ENCODE measurements at places on chromosomes 3 and 15. TPM values are rescaled to one million over a fixed set of nuclear protein-coding genes. Genes with fewer than 3 reads are reported as not detected.
A peak's percentile ranks its signal among the peaks of the same experiment; 100 is the strongest.

GRCh38 chr15:27086805-27087204 lies 115.8 kb downstream of the GABRG3 start:
- no peaks in the 10 kb centered on the region for H3K27me3 ChIP-seq
- H3K4me1 ChIP-seq, result no peaks in the 10 kb centered on the region
- H3K4me3 ChIP-seq, result no peak overlapping the region
- no peak overlapping the region for H3K27ac ChIP-seq
- H3K36me3 ChIP-seq, result no peaks in the 10 kb centered on the region
- DNase-seq, result no peak

DNA sequence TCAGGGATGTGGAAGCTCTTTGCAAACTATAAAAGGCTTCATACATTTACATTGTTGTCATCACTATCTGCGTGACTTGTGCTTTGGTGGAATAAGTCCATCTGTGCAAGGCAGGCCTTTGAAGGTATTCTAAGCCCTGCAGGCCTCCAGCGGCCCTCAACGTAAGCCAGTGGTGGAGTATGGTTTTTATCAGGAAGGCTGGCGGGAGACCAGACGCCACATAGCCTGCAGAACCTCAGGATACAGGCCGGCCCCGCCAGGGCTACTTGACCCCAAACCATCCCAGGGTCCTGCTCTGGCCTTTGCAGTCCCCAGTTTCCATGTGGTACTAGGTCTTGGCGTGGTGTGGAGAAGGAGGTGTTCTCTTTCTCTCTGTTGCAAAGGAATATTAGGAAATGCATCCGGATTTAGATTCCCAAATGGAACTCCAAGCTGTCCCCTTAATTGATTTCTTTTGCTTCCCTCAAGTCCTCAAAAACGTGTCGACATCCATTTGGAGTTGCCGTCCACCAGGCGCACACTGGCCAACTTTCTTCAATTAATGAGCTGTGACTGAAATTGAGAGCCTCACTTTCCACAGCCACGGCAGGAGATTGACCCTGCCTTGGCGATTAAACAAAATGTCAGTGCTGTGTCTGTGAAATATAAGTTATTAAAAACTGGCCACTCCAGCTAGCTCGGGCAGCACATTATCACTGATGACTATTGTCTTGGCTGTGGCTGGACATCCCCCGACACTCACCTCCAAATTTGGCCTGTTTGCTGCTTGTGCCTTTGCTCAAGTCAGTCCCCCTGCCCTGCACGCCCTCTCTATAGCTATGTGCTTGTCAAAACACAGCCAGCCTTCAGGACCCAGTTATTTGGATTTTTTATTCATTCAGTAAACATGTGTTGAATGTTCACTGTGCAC lies 239.8 kb upstream of the TLE3 start:
- DNase-seq, result no peak
- no peaks in the 10 kb centered on the region for H3K27me3 ChIP-seq
- no peak overlapping the region for H3K27ac ChIP-seq

- no peaks in the 10 kb centered on the region for H3K27me3 ChIP-seq
- no peak for DNase-seq
- peaks cover 76% of the 10 kb centered on the region for H3K36me3 ChIP-seq
- H3K4me1 ChIP-seq, result peaks cover 14% of the 10 kb centered on the region
- H3K27ac ChIP-seq, result no peak overlapping the region
These were observed 5.1 kb downstream of the ACAA1 start for GRCh38 chr3:38131621-38132369.

GRCh38 chr3:35141406-35141805 lies 497.9 kb upstream of the ARPP21 start:
- no peaks in the 10 kb centered on the region for H3K4me1 ChIP-seq
- no peak overlapping the region for H3K27ac ChIP-seq
- H3K36me3 ChIP-seq, result no peaks in the 10 kb centered on the region
- no peak for DNase-seq
- no peaks in the 10 kb centered on the region for H3K27me3 ChIP-seq

GOLGA8K gene
- total RNA-seq, result 0.28 TPM

DNA sequence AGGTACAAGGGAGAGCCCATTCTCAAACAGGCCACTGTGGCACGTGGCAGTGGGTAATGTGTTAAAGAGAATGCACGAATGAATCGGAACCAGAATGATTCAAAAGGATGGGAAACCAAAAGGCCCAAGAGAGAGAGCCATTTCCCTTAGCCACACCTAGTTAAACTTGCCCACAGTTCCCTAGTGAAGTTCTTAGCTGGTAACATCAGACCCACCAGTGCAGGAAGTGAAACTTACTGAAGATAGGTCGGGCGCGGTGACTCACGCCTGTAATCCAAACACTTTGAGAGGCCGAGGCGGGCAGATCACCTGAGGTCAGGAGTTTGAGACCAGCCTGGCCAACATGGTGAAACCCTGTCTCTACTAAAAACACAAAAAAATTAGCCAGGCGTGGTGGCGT lies 97.1 kb downstream of the MEX3B start:
- H3K27ac ChIP-seq, result no peak overlapping the region
- no peak for DNase-seq
- H3K36me3 ChIP-seq, result no peaks in the 10 kb centered on the region
- H3K4me3 ChIP-seq, result no peak overlapping the region

AGTR1 gene
- 0.61 TPM for total RNA-seq

DNA sequence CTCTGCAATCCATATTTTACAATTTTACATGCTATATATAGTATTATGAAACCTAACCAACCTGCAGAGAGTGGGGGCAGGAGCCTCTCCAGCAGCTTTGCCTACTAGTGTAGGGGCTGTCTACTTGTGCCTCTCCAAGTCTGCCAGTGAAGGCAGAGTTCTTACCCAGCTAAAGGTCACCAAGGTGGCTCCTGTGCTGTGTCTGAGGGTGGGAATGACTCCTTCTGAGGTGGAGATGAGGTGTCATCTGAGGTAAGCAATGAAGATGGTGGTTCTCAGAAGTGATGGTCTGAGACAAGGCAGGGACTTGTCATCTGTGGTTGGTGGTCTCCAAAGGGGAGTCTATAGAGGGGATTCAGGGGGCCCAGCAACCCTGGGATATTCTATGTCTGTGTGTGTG lies 47.5 kb downstream of the SACM1L start:
- H3K4me3 ChIP-seq, result no peak overlapping the region
- peaks cover 98% of the 10 kb centered on the region for H3K36me3 ChIP-seq
- peaks cover under 1% of the 10 kb centered on the region for H3K4me1 ChIP-seq
- DNase-seq, result no peak

DNA sequence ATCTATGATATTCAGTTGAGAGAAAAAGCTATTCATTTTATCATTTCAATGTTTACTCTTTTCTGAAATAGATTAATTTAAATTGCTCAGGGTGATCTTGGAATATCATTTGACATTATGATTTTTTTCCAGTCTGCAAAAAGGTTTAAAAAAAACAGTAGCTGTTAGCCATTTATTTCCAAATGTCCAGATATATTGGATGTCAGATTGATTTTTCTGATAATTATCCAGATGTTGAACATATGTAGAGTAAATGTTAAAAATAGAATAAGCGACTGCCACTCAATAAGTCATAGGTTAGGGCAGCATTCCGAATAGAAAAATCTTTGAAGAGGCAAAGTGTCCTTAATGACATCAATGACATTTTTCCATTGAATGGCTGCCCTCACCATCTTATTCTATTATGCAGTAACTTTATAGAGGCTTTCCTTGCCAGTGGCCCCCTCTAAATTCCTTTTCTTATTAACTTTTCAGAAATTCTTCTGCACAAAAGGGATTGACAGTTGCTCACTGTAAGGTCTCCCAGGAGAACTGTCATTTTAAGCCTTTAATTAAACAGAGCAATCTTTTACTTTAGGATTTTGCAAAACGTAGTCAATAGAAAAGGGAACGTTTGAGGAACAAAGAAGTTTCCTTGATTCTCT lies 316.5 kb downstream of the GBE1 start:
- no peak overlapping the region for H3K4me3 ChIP-seq
- no peaks in the 10 kb centered on the region for H3K36me3 ChIP-seq
- H3K4me1 ChIP-seq, result no peaks in the 10 kb centered on the region
- no peak overlapping the region for H3K27ac ChIP-seq
- no peak for DNase-seq

DNA sequence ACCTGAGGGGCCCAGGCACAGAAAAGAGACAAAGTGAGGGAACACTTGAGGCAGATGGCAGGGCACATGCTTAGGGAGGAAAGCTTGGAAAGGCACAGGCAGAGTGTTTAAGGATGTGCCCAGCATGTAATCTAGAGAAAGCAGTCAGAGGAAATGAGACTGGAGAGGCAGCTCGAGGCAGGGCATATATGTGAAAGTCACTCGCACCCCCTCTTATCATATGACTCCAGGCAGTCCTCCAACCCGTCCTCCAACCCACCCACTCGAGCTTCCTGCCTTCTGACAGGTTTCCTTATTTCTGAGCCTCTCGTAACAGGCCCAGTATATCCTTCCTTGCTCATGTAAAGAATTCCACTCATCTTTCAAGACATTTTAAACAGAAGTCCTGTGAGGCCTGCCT lies 294.0 kb downstream of the SOX2 start:
- H3K4me1 ChIP-seq, result no peaks in the 10 kb centered on the region
- H3K27me3 ChIP-seq, result no peaks in the 10 kb centered on the region
- no peak for DNase-seq
- H3K36me3 ChIP-seq, result no peaks in the 10 kb centered on the region
- H3K27ac ChIP-seq, result no peak overlapping the region

GRCh38 chr3:44235604-44236484 lies 5.8 kb upstream of the TOPAZ1 start:
- no peak overlapping the region for H3K4me3 ChIP-seq
- no peaks in the 10 kb centered on the region for H3K27me3 ChIP-seq
- H3K27ac ChIP-seq, result no peak overlapping the region
- DNase-seq, result peak; percentile 44
- no peaks in the 10 kb centered on the region for H3K4me1 ChIP-seq
- H3K36me3 ChIP-seq, result no peaks in the 10 kb centered on the region

- no peaks in the 10 kb centered on the region for H3K36me3 ChIP-seq
- DNase-seq, result no peak
- H3K27me3 ChIP-seq, result no peaks in the 10 kb centered on the region
- no peaks in the 10 kb centered on the region for H3K4me1 ChIP-seq
- H3K4me3 ChIP-seq, result no peak overlapping the region
These were observed 109.7 kb upstream of the PDZRN3 start for GRCh38 chr3:73734211-73735089.

DNA sequence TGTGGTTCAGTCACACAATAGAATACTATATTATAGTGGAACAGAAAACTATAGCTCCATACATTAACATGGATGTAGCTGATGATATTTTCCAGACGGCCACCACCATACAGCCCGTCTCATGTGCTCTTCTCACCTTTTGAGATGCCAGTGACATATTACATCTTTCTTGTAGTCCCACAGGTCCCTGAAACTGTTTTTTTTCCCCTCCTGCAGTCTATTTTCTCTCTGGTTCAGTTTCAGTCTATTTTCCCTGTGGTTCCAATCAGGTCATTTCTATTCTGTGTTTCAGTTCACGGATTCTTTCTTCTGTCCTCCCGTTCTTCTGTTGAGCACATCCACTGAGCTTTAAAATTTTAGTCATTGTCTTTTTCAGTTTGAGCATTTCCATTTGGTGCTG lies 72.2 kb downstream of the PPCDC start:
- no peaks in the 10 kb centered on the region for H3K36me3 ChIP-seq
- no peaks in the 10 kb centered on the region for H3K4me1 ChIP-seq
- DNase-seq, result no peak
- H3K27me3 ChIP-seq, result no peaks in the 10 kb centered on the region
- H3K4me3 ChIP-seq, result no peak overlapping the region

SPTSSB gene
- 0.52 TPM for total RNA-seq

GRCh38 chr3:187042346-187042745 lies 97.0 kb downstream of the RPL39L start:
- peaks cover 16% of the 10 kb centered on the region for H3K36me3 ChIP-seq
- H3K27me3 ChIP-seq, result no peaks in the 10 kb centered on the region
- H3K4me1 ChIP-seq, result peaks cover 10% of the 10 kb centered on the region
- no peak overlapping the region for H3K4me3 ChIP-seq

PLSCR5 gene
- not detected for total RNA-seq

ECE2 gene
- not detected for total RNA-seq

TPRA1 gene
- total RNA-seq, result 15.9 TPM

- H3K4me3 ChIP-seq, result no peak overlapping the region
- no peaks in the 10 kb centered on the region for H3K4me1 ChIP-seq
- no peaks in the 10 kb centered on the region for H3K36me3 ChIP-seq
- no peak overlapping the region for H3K27ac ChIP-seq
These were observed 92.8 kb downstream of the SRGAP3 start for GRCh38 chr3:9156604-9157003.

DNA sequence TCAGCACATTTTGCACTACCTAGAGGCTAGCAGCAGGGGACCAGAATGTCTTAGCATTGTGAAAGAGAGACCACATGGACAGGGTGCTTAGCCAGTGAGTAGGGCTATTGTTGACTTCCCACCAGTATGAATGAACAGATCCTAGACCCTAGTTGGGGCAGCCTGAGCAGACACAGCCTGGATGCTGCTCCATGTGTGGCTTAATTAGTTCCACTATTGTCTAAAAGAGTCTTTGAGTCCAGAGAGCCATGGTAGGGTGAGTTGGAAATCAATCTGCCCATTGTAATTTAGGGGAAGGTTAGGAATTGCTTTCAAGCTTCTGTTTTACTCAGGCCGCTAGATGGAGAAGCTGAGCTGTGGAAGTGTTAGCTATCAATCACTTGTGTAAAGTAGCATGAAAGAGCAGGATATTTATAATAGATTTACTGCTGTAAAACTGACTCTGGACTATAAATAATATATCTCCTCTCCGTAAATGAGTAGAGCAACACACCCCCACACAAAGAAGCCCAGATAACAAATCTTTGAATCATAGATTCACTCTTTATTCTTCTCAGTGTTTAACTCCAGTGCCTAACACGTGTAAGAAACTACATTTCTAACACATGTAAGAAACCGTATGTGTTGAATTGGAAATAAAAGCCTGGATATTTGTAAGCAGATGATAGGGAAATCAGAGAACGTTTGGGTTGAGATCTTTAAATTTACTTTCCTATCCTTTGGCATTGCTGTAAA lies 4.1 kb upstream of the GCSAM start:
- no peaks in the 10 kb centered on the region for H3K27me3 ChIP-seq
- peaks cover 32% of the 10 kb centered on the region for H3K4me1 ChIP-seq
- no peak overlapping the region for H3K4me3 ChIP-seq
- peak overlapping the region; percentile 12 for H3K27ac ChIP-seq
- no peak for DNase-seq

PLCH1 gene
- total RNA-seq, result 29.3 TPM

MESP2 gene
- total RNA-seq, result 0.19 TPM

DNA sequence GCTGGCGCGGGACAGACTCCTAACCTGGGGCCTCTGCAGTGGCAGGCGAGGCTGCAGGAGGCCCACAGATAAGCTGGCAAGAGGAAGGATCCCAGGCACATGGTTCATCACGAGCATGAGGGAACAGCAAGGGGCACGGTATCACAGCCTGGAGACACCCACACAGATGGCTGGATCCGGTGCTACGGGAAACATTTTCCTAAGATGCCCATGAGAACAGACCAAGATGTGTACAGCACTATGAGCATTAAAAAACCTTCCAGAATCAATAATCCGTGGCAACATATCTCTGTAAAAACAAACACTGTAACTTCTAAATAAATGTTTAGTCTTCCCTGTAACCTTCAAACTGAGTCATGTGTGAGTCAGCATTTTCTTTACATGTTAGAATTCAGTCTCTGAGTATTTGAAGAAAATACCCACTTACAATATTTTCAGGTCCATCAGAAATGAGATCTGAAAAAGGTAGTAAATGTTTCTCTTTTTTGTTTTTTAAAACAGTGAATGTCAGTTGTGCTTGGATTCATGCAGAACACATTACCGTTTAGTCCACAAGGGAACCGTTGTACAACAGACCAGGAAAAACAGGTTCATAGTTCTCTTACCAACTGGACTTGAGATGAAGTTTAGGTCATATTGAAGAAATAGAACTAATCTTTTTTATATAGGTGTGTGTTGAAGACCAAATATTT lies 75.9 kb downstream of the BOC start:
- H3K36me3 ChIP-seq, result no peaks in the 10 kb centered on the region
- H3K4me1 ChIP-seq, result no peaks in the 10 kb centered on the region
- H3K27me3 ChIP-seq, result no peaks in the 10 kb centered on the region
- no peak for DNase-seq
- no peak overlapping the region for H3K4me3 ChIP-seq

All from thymus (tissue), 14 donors.